ENCODE measurements at places on chromosomes 2 and 18. TPM values are rescaled to one million over a fixed set of nuclear protein-coding genes. Genes with fewer than 3 reads are reported as not detected.

MYO7B gene
- total RNA-seq = 0.25 TPM

SULT1C2 gene
- total RNA-seq = not detected

TLX2 gene
- total RNA-seq = not detected

GRHL1 gene
- total RNA-seq = 0.86 TPM

SCN3A gene
- total RNA-seq = not detected

RAB6C gene
- total RNA-seq = not detected

All from CD8-positive, alpha-beta T cell (primary cell).